Liver (tissue), 10 donors: ENCODE measurements at places on chromosomes 6 and 20. TPM values are rescaled to one million over a fixed set of nuclear protein-coding genes. Genes with fewer than 3 reads are reported as not detected.

GRCh38 chr6:2952557-2953095, 18.7 kb downstream of the SERPINB6 start:
- peak; percentile 77 for DNase-seq

DNA sequence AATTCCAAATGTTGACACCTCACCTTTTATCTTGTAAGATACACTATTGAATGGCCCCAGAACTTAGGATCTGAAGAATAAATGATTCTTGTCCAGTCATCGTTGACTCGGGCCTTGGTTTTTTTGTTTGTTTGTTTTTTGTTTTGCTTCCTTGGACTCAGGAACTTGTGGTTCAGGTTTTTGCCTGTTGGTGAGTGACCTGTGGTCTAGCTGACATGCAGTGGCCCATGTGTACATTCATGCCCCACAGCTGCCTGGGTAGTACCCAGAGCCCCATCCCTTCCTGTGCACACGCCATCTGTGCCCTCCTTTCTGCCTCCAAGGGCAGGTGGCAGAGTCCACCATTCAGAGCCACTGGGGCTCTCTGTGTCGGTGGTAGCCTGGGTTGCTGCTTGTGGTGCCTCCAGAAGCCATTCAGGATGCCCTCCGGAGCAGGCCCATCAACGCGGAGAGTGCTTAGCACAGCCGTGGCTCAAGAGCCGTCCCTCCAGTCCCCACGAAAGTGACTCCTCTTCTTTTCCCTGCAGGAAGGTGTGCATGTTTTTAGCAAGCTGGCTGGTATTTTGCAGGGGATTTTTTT, 85.9 kb downstream of the SYNJ2 start:
- no peak for DNase-seq

Gene RBPJL
- total RNA-seq: not detected

GRCh38 chr6:32154514-32155161, 697 bp downstream of the PPT2 start:
- DNase-seq: peak; percentile 79

- DNase-seq: peak; percentile 49
These were observed 30.8 kb downstream of the SF3B5 start for GRCh38 chr6:144064402-144065212.

- no peak for DNase-seq
These were observed 43.1 kb upstream of the NAA20 start for GRCh38 chr20:19973961-19974629.

DNA sequence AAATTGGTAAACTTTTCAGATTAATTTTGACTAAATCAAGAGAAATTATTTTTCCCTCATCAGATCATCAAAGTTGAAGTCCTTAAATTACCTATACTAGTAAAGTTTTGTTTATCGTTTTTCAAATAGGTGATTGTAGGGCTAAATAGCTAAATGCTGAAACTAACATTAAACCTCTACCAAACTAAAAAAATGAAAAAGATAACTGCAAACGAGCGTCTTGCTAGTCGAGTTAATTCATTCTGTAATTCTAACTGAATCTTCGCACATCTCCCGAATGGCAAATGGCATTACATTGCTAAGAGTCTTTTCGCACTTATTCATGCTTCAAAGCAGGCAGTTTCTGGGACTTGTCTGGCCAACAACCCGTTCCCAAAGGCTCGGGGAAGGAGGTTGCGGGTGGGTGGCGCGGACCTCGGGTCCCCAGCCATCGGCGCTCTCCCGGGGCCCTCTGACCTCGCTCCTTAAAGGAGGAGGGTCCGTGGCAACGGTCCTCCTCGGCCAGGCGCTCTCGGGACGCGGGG, 43.8 kb downstream of the POPDC3 start:
- DNase-seq: no peak

Gene FUCA2
- total RNA-seq: 22.4 TPM

Gene CALHM4
- not detected for total RNA-seq

DNA sequence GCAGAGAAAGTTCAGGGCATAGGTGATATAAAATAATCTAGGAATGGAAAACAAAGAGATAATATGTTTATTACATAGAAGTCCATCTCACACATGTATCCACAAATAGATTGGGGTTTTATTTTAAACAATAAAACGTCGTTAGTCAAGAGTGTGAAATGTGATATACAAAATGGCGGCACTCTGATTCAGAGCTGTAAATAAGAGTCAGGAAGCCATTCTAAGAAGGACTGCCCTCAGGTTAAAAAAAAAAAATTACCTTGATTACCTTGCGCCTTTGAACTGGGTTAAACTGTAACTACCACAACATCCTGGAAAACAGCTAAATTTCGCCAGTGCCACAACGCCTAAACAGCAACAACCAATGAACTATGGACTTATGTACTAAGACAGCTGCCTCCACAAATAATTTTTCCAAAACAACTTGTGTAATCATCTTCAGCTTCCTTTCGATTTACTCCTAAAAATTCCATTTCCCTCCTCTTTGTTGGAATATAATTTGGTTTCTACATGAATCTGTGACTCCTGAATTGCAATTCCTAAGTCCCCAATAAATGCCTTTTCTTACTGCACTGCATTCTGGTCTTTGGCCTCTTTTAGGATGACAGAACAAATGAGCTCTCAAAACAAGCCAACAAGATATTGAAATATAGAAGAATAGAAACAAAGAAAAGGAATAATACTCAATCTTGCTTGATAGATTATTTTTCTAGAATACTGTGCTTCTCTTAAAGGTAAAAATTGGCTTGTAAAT, 1019.5 kb upstream of the MAP3K7 start:
- no peak for DNase-seq

Gene CAP2
- 2.5 TPM for total RNA-seq

DNA sequence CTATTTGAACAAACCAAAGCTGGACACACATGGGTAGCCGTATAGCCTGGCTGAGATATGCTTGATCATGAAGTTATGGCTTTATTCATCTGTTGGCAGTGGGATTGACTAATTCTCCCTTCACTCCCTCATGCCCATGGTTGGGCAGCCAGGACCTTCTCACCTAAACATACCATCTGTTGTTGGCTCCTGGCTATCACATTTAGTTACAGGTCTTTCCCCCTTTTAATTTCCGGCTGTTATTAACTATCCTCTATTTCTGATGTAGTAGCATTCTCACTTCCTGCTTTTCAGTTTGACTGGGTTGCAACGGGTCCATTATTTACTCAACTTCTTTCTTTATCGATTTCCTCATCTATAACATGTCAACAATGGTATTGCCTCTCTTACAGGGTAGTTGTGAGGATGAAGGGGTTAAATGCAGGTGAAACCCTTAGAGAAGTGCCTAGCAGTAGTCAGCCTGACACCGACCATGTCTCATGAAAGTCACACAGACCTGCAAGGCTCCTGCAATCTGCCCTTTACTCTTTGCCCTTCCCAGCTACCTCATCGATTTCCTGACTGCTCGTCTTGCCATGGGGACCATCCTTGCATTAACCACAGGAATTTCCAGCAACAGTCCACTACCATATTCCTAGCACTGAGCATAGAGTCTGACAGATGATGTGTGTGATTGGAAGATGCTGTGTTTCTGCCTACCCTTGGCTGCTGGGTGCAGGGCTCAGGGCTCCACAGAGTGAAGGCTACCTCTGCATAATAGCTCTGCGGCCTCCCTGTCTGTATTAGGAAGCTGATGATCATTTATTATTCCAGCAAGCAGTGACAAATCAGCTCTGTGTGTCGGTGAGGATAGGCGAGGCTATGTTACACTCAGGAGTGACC, 42.2 kb downstream of the PPP1R14C start:
- DNase-seq: no peak

- no peak for DNase-seq
These were observed 213.3 kb upstream of the AGPAT4 start for GRCh38 chr6:161487217-161487531.
